ENCODE measurements at places on chromosomes 12 and 14. TPM values are rescaled to one million over a fixed set of nuclear protein-coding genes. Genes with fewer than 3 reads are reported as not detected.

Gene DDX51
- 48.0 TPM for total RNA-seq

Gene SERPINA10
- not detected for total RNA-seq

Gene CTSG
- not detected for total RNA-seq

Gene MYH6
- total RNA-seq, result not detected

Gene OTX2
- total RNA-seq, result not detected

Gene SLC39A2
- not detected for total RNA-seq
